ENCODE measurements at places on chromosomes 11 and 22. TPM values are rescaled to one million over a fixed set of nuclear protein-coding genes. Genes with fewer than 3 reads are reported as not detected.

C1QTNF6 gene
- 3.2 TPM for total RNA-seq

C11orf16 gene
- total RNA-seq, result not detected

DNA sequence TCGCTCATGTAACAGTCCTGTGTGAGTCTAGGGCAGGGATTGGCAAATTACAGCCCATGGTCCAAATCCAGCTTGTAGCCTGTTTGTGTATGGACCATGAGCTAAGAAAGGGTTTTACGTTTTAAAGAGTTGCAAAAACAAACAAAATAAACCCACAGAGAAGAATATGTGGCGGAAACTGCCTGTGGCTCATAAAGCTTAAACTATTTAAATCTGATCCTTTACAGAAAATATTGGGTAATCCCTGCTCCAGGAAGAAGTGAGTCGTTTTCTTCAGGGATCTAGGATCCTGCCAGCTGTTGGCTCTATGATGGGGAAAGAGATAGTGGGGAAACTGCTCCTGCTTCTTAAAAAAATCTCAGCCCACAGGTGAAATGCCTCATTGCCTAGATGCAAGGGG is 3.4 kb upstream of the OR6Q1 start:
- DNase-seq, result no peak

OR51B5 gene
- total RNA-seq, result not detected

CFAP300 gene
- total RNA-seq, result not detected

GRCh38 chr22:43274595-43275240 is 68.5 kb downstream of the SCUBE1 start:
- DNase-seq, result no peak

DNA sequence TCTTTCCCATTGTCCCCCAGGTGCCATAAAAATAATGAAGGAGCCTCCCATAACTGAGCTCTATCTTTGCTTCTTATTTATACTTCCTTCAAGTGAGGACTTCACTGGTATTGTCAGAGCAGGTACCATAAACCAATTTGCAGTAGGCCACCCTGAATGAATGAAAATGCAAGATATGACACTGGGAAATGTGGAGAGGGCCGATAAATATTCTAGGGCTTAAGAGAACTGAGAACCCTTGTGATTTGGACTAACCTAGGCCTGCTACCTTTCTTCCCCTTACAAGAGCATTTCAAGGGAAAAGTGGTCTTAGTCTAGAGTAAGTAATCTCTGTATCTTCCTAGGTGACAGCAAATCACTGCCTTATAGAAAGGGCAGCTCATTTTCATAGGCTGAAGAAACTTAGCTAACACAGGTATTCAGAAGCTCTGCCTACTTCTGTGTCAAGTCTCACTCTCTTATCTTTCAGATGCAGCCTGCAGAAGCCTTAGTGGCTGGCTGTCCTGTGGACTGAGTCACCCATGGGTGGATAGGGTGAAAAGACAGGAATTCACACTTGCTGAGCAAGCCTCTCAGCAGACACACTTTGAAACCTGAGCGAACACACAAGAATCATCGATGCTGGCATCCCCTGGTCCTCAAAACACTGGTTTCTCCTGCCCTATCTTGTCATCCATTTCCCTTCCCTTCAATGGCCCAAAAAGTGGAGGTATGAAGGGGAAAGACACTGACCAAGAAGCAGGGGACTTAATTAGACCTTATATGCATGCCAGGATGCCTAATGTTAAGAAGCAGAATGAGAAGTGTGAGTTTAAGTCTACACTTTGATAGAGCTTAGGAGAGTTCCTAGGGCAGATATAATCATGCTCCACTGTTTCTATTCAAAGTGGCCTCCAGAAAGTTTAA is 15.2 kb downstream of the NRIP3 start:
- DNase-seq, result no peak

- no peak for DNase-seq
Measured at GRCh38 chr11:74520316-74520715, 26.8 kb upstream of the LIPT2 start.

GRCh38 chr11:9858822-9859221 is 194.9 kb downstream of the SWAP70 start:
- no peak for DNase-seq

DNA sequence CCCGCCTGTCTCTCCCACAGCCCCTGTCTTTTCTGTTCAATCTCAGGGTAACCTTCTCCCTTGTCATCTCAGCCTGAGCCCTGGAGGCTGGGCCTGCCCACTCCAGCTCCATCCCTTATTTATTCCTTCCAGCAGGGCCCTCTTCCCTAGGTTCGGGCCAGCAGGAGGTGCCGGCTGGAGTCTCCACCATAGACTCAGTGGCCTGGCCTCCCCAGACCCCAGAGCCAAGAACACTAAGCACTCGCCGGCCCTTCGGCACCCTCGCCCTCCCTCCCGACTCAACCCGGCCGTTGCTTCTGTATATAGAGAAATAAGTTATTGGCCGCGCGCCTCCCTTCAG is 1.4 kb upstream of the RAB1B start:
- no peak for DNase-seq

- no peak for DNase-seq
Measured at GRCh38 chr11:131609337-131609736, 238.9 kb downstream of the NTM start.

DNA sequence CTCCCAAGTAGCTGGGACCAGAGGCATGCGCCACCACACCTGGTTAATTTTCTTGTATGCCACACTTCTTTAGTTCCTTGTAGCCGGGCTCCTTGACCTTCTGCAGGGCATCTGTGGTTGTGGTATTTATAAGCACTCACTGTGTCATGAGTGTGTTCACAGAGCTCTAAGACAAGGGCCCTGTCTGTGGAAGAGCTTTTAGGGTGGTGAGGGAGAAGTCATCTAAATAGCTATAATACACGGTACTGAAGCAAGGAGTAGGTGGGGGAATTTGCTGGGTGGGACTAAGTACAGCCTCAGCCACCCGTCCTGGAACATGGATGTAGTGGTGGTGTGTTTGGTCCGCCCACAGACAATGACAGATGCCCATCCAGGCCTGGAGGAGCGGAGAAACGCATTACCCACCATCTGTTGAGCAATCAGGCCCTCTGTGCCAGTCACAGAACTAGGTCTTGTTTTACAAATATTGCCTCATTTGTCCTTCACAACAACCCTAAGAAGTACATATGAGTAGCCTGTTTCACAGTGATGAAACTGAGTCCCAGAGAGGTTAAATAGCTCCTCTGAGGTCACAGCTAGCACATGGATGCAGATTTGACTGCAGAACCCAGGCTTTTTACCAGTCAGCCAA is 10.1 kb downstream of the ACO2 start:
- DNase-seq, result no peak

Measured in activated naive CD8-positive, alpha-beta T cell treated with anti-CD3 and anti-CD28 coated beads for 36 hours (primary cell).